T-helper 2 cell (primary cell): ENCODE measurements at places on chromosomes 6 and 20.

GRCh38 chr6:128172752-128173682 is 272.2 kb upstream of the THEMIS start:
- DNase-seq, result no peak

DNA sequence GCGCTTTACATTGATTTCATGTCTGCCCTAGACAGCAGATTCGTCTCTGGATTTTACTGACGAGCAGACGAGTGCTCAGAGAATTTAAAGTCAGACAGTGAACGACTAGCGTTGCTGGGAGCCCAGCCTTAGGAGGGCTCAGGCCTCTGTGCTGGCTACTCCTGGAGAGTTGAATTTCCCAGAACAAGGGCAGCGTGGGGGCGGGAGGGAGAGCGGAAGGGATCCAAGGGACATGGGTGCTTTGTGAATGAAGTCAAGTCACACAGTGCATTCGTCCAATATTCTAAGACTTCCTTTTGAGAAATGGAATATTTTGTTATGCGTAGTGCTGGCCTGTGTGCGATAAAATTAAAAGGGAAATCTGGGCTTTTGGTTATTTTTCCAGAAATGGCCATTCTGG is 126.5 kb downstream of the MYLK4 start:
- DNase-seq, result no peak

DNA sequence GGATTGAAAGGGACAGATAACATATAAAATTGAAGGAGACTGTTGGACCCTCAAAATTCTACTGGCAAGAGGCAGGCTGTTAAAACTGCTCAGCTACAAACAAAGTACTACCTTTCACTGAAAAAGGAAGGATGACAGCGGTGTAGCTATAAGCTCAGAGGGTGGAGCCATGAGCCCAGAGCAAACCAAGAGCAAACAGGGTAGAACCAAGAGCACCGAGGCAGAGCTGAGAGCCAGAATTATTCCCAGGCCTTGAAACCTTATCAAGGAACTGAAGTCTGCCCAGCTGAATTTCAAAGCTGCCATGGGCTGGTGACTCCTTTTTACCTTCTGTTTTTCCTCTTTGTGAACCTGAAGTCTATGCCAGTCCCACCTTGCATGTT is 74.7 kb upstream of the SLC4A11 start:
- peak; percentile 6 for DNase-seq

DNA sequence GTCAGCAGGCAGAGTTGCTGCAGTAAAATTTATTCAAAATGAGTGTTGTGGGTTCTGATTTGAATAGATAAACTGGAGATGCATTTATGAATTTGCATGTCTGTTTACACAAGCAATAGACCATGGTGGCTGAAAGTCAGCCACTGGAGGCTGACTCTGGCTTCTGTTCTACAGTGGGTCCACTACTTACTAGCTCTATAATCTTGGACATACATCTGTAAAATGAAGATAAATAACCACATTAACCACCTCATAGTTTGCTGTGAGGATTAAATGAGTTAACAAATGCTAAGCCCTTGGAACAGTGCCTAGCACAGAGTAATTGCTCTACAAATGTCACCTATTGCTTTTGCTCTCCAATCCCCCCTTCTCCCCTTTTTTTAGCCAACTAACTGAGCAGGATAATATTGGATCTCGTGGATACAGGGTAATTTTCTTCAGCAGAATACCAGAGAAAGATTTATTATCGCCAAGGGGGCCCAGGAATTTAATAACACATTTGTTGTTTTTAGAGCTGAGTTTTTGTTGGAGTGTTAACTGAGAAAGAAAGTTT is 1.4 kb upstream of the PM20D2 start:
- DNase-seq, result no peak

GRCh38 chr20:48066246-48066645 is 281.0 kb upstream of the SULF2 start:
- no peak for DNase-seq

DNA sequence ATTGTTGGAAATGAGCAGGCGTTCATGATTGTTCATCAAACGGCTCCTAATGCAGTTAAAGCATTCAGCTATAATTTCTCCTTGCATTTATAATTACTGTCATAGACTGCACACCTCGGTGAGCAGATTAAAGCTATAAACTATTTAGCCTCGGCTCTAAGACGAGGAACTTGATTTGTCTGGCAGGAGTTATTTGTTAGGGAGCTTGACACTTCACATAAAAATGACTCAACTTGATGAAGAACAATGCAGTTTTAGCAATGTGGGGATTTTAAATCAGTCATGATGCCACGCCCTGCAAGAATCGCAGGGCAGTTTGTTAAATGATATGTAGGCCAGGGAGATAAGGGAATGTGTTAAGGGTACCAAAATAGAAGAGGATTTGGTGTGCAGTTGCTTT is 290.2 kb downstream of the TSHZ2 start:
- no peak for DNase-seq
